Glutamatergic neuron (in vitro differentiated cells): ENCODE measurements at places on chromosomes 11 and 22. TPM values are rescaled to one million over a fixed set of nuclear protein-coding genes. Genes with fewer than 3 reads are reported as not detected.

GRCh38 chr11:90639461-90639993 is 416.7 kb upstream of the CHORDC1 start:
- H3K4me1 ChIP-seq = peaks cover 8% of the 10 kb centered on the region
- H3K27ac ChIP-seq = no peak overlapping the region
- H3K4me3 ChIP-seq = no peak overlapping the region
- no peaks in the 10 kb centered on the region for H3K27me3 ChIP-seq
- no peaks in the 10 kb centered on the region for H3K36me3 ChIP-seq

GRCh38 chr11:102582140-102582539 is 43.0 kb downstream of the MMP20 start:
- H3K4me1 ChIP-seq = no peaks in the 10 kb centered on the region
- no peak for DNase-seq
- H3K27ac ChIP-seq = no peak overlapping the region

GRCh38 chr11:44661311-44661717 is 65.4 kb upstream of the TSPAN18 start:
- H3K36me3 ChIP-seq = peaks cover 22% of the 10 kb centered on the region
- peaks cover 14% of the 10 kb centered on the region for H3K4me1 ChIP-seq
- peaks cover 3% of the 10 kb centered on the region for H3K27me3 ChIP-seq
- H3K4me3 ChIP-seq = no peak overlapping the region

GRCh38 chr11:46529928-46530574 is 63.8 kb downstream of the AMBRA1 start:
- no peaks in the 10 kb centered on the region for H3K36me3 ChIP-seq
- no peak for DNase-seq
- H3K4me3 ChIP-seq = no peak overlapping the region
- peaks cover 8% of the 10 kb centered on the region for H3K27me3 ChIP-seq
- H3K27ac ChIP-seq = no peak overlapping the region

- H3K36me3 ChIP-seq = no peaks in the 10 kb centered on the region
- DNase-seq = no peak
- H3K27ac ChIP-seq = no peak overlapping the region
Observed at GRCh38 chr11:97937501-97937900, 1083.2 kb upstream of the CNTN5 start.

DNA sequence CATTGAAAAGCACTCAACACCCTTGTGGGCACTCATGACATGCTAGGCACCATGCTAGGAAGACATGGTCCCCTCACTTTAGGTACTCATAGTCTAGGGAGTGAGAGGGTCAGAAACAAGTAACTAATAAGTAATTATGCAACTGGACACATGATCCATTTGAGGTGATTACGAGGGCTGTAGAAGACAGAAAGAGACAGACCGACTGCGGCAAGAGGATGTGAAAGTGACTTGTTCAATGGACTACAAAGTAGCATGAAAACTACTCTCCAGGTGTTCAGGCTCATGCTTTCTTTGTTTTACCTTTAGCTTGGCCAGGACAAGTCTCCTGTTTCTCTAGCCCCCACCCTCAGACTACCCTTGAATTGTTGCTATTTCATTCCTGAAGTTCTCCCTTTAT is 310.8 kb upstream of the SORL1-AS1 start:
- H3K36me3 ChIP-seq = no peaks in the 10 kb centered on the region
- no peak overlapping the region for H3K4me3 ChIP-seq
- peaks cover 10% of the 10 kb centered on the region for H3K4me1 ChIP-seq
- no peak overlapping the region for H3K27ac ChIP-seq
- H3K27me3 ChIP-seq = peaks cover 3% of the 10 kb centered on the region
- DNase-seq = no peak

DNA sequence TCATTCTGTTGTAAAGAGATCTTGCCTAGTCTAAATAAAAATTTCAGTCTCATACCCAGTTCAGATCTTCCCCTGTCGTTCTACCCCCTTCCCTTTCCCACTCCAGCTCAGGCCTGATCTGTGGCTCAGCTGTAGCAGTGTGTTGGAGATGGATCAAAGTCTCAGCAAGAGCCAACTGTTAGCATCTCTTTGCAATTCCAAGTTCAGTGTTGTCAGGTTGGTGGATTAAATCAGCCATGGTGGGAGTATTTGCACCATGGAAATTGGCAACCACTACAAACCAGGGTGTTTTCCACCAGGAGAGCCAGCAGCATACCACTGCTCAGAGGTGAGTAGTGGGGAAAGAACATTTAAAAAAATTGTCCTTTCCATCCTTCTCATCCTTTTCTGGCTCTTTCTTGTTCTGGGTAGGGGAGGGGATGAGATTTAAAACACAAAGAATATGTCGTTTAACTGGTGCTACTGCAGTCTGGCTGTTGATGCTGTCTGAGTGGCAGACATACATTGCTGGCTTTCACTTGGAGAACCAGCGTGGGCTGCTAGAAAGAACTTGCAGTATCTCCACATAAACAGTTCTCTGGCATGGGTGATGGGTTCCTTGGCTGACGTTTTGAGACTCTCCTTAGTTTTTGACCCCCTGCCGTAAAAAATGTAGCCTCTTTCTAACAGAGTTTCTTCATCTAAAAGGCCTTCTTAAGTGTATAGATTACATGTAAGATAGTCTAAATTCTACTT is 514.1 kb downstream of the RAB38 start:
- H3K4me1 ChIP-seq = no peaks in the 10 kb centered on the region
- no peak overlapping the region for H3K4me3 ChIP-seq
- H3K27ac ChIP-seq = no peak overlapping the region
- H3K36me3 ChIP-seq = no peaks in the 10 kb centered on the region
- no peak for DNase-seq
- H3K27me3 ChIP-seq = no peaks in the 10 kb centered on the region

DNA sequence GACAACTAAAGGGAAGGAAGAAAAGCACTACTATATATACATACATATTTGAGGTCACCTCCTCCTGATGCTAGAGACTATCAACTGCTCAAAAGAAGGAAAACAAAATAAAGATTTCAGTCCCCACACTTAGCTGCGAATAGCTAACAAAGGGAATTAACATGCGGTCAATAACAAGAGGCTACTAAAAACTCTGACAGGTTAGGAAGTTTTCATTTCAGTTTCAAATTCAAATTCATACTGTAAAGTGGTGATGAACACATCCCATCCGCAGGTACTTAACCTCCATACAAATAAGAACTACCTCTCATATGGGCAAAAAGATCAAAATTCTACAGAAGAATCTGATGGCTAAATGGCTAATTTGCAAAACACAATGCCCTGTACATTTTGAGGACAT is 2.6 kb downstream of the NAP1L4 start:
- peak overlapping the region; percentile 56 for H3K27ac ChIP-seq
- H3K4me3 ChIP-seq = peak overlapping the region; percentile 99
- peaks cover 4% of the 10 kb centered on the region for H3K27me3 ChIP-seq
- H3K36me3 ChIP-seq = peaks cover 2% of the 10 kb centered on the region
- peaks cover 25% of the 10 kb centered on the region for H3K4me1 ChIP-seq
- no peak for DNase-seq

GRCh38 chr22:46303347-46303965 is 6.8 kb downstream of the GTSE1 start:
- H3K27ac ChIP-seq = no peak overlapping the region
- peaks cover 2% of the 10 kb centered on the region for H3K4me1 ChIP-seq
- no peak for DNase-seq
- H3K27me3 ChIP-seq = peaks cover 2% of the 10 kb centered on the region

GRCh38 chr11:122664188-122664587 is 8.7 kb downstream of the UBASH3B start:
- peaks cover 17% of the 10 kb centered on the region for H3K4me1 ChIP-seq
- no peak overlapping the region for H3K27ac ChIP-seq
- DNase-seq = no peak

- H3K36me3 ChIP-seq = no peaks in the 10 kb centered on the region
- H3K27me3 ChIP-seq = peaks cover 3% of the 10 kb centered on the region
- no peak within 1 kb of the TSS for H3K4me3 ChIP-seq
- no peak within 1 kb of the TSS for H3K27ac ChIP-seq
Observed at GRCh38 chr22:23762842-23763578, at the start of gene C22orf15. C22orf15 (plus strand) TSS chr22:23762990; CDS start chr22:23763307, 317 bp downstream.

DNA sequence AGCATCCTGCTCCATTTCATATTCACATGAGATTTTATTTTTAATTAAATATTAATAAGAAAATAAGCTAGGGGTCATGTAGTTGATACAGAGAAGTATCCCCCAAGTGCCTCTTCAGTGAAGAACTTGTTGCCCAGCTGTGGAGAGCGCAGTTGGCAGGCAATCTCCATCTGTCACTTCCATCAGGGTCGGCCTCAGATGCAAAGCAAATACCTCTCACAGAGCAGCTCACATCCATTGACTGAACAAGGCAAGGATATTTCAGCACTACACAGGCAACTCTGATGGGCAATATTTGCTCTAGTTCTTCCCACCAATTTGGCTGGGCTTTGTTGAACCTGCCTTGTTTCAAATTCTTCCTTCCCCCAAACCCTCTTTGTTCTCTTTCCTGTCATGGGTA is 129.4 kb downstream of the NOX4 start:
- peaks cover 6% of the 10 kb centered on the region for H3K27me3 ChIP-seq
- H3K4me1 ChIP-seq = peaks cover 17% of the 10 kb centered on the region
- peak overlapping the region; percentile 40 for H3K4me3 ChIP-seq
- DNase-seq = peak; percentile 39
- peak overlapping the region; percentile 94 for H3K27ac ChIP-seq

- peaks cover 22% of the 10 kb centered on the region for H3K4me1 ChIP-seq
- peak overlapping the region; percentile 57 for H3K4me3 ChIP-seq
- H3K36me3 ChIP-seq = no peaks in the 10 kb centered on the region
Observed at GRCh38 chr22:20267441-20268278, 458 bp downstream of the RTN4R start.

DNA sequence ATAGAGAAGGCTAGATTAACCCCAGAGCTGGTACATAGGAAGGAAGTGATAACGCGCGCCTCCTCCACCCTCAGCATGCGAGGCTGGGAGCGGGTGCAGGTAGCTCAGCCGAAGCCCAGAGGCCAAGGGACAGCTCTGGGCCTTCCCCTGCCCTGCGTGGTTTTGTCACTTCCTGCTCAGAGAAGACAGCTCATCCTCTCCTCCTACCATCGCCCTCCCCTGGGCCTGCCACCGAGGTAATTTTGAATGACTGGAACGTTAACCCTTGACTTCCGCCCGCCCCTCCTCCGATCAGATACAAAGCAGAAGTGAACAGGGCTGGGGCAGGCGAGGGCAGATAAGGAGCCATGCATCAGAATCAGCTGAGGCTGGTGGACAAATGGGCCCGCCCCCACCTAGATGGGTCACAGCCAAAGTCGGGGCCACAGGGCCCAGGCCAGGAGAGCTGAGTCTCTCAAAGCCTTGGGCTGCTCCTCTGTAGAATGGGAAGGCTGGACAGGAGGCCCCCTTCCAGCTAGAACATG is 1.6 kb downstream of the RAC2 start:
- H3K4me1 ChIP-seq = peaks cover 10% of the 10 kb centered on the region
- H3K27ac ChIP-seq = no peak overlapping the region
- no peak for DNase-seq

- H3K27me3 ChIP-seq = peaks cover 10% of the 10 kb centered on the region
- peak overlapping the region; percentile 1 for H3K4me3 ChIP-seq
- H3K27ac ChIP-seq = peak overlapping the region; percentile 48
- H3K4me1 ChIP-seq = peaks cover 17% of the 10 kb centered on the region
- H3K36me3 ChIP-seq = no peaks in the 10 kb centered on the region
- DNase-seq = no peak
Observed at GRCh38 chr22:39409516-39410029, 10.0 kb downstream of the TAB1 start.

GRCh38 chr11:86148345-86148747 is 79.5 kb upstream of the PICALM start:
- no peak overlapping the region for H3K27ac ChIP-seq
- DNase-seq = no peak
- no peaks in the 10 kb centered on the region for H3K36me3 ChIP-seq
- no peaks in the 10 kb centered on the region for H3K4me1 ChIP-seq
- H3K4me3 ChIP-seq = no peak overlapping the region
- no peaks in the 10 kb centered on the region for H3K27me3 ChIP-seq

- DNase-seq = no peak
- no peaks in the 10 kb centered on the region for H3K36me3 ChIP-seq
- H3K27me3 ChIP-seq = peaks cover 8% of the 10 kb centered on the region
Observed at GRCh38 chr11:107931206-107931605, 3.0 kb downstream of the RAB39A start.

- H3K27ac ChIP-seq = peak overlapping the region; percentile 18
- peaks cover 19% of the 10 kb centered on the region for H3K27me3 ChIP-seq
- H3K36me3 ChIP-seq = no peaks in the 10 kb centered on the region
Observed at GRCh38 chr11:67371189-67371910, 2.0 kb downstream of the CLCF1 start.

GRCh38 chr11:117869604-117870003 is 6.9 kb downstream of the FXYD6 start:
- no peaks in the 10 kb centered on the region for H3K36me3 ChIP-seq
- no peak for DNase-seq
- H3K4me1 ChIP-seq = peaks cover 10% of the 10 kb centered on the region
- peaks cover 4% of the 10 kb centered on the region for H3K27me3 ChIP-seq

DNA sequence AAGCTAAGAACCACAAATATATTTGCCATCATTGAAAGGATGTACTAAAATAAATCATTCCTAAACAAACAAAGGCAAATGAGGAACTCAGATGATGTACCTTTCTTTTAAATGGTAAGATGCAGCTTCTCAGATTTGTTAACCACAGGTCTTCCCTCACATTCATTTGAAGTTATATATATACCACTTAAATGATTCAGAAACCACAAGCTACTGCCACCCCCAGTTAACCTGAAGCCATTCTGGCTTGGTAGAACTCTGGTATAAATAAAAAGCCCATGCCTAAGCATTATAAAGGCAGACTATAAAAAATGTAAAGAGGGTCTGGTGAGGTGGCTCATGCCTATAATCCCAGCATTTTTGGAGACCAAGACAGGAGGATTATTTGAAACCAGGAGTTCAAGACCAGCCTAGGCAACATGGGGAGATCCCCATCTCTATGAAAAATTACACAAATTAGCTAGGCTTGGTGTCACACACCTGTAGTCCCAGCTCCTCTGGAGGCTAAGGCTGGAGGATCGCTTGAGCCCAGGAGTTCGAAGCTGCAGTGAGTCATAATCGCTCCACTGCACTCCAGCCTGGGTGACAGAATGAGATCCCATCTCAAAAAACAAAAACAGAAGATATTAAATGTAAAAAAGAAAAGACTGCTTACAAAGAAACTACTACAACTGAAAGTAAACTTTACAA is 1185.3 kb downstream of the JRKL start:
- H3K36me3 ChIP-seq = peaks cover 2% of the 10 kb centered on the region
- no peaks in the 10 kb centered on the region for H3K4me1 ChIP-seq
- H3K27me3 ChIP-seq = no peaks in the 10 kb centered on the region
- H3K4me3 ChIP-seq = no peak overlapping the region
- no peak for DNase-seq

GRCh38 chr11:78796956-78797355 is 222.3 kb upstream of the NARS2 start:
- peaks cover 37% of the 10 kb centered on the region for H3K4me1 ChIP-seq
- peaks cover 16% of the 10 kb centered on the region for H3K36me3 ChIP-seq
- DNase-seq = no peak
- H3K27ac ChIP-seq = peak overlapping the region; percentile 1
- H3K4me3 ChIP-seq = no peak overlapping the region

- no peak overlapping the region for H3K4me3 ChIP-seq
- DNase-seq = no peak
- no peaks in the 10 kb centered on the region for H3K27me3 ChIP-seq
- H3K27ac ChIP-seq = no peak overlapping the region
- H3K4me1 ChIP-seq = no peaks in the 10 kb centered on the region
- H3K36me3 ChIP-seq = no peaks in the 10 kb centered on the region
Observed at GRCh38 chr11:7614656-7615055, 58.6 kb downstream of the CYB5R2 start.

The STK33 gene
- total RNA-seq = 8.5 TPM

The OSM gene
- not detected for total RNA-seq

The DCUN1D5 gene
- 51.8 TPM for total RNA-seq

The MYEOV gene
- total RNA-seq = not detected

The PDGFD gene
- total RNA-seq = 0.49 TPM

The SCGB1A1 gene
- not detected for total RNA-seq

The C11orf58 gene
- 169 TPM for total RNA-seq

The RAB3IL1 gene
- total RNA-seq = 1.3 TPM

The SYT13 gene
- 7.5 TPM for total RNA-seq

The LGALS1 gene
- 50.7 TPM for total RNA-seq

The LRRC55 gene
- 29.0 TPM for total RNA-seq

The IGLL5 gene
- not detected for total RNA-seq
